Left colon (tissue), 2 donors: ENCODE measurements at places on chromosomes 2 and 18.

DNA sequence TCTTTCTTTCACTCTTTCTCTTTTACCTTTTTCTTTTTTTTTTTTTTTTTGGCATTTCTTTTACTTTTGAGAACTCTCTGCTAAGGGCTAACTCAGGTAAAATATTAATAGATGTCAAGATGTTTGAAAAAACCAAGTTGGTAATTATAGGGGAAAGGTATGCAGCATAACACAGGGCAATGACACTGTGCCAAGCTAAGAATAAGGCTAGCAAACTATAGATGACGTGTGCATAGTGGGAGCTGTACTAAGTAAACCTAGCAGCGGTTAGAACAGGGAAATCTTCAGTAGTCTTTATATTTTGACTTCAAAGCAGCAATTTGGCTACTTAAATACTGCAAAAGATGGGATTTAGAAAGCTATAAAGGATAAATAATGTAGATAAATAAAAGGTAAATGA lies 415.4 kb upstream of the RGPD4 start:
- no peak for DNase-seq

DNA sequence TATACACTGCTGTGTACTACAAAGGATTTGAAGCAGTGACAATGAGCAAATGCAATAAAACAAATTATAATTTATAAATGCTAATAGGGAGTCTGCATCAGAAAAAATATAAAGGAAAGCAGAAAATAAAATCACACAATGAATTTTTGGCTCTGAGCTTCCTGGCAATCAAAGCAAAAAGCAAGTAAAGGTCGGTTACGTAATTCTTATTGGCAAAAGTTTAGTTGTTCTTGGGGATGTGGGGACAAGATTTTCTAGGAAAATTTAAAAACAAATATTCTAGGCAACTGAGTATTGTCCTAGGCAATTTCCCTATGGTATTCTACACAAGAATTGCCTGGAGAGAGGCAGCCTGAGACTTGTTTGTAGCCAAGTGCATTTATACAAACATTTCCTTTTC lies 1.8 kb downstream of the ORC2 start:
- no peak for DNase-seq

GRCh38 chr2:106157416-106157815 lies 36.7 kb downstream of the UXS1 start:
- DNase-seq: no peak

GRCh38 chr2:132438691-132439090 lies 22.1 kb downstream of the GPR39 start:
- DNase-seq: no peak

DNA sequence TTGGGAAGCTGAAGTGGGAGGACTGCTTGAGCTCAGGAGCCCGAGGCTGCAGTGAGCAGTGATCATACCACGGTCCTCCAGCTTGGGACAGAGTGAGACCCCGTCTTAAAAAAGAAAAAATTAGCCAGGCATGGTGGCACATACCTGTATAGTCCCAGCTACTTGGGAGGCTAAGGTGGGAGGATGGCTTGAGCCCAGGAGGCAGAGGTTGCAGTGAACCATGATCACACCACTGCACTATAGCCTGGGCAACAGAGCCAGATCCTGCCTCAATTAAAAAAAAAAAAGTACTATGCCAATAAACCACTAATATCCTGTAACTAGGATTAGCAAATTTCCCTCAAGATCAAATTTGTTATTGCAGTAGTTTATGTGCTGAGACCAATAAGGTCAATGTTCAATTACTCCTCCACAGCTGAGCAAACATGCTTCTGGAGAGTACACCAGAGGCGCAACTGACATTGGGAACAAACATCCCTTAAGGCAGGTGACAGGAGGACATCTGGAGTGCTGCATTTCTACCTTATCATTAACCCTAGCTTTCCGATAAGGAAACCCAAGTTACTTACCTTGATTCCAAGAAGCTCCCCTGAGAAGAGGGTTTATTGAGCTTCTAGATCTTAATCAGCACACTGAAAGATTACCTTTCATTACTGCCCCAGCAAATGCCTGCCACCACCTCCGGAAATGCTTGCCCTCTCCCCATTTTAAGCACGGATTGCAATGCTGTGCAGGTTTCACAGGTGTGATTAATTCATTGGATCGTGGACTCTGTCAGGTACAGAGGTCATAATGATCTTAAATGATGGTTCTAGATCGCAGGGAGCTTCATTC lies 26.2 kb downstream of the MGAT4A start:
- DNase-seq: peak; percentile 74

- no peak for DNase-seq
Measured at GRCh38 chr2:49129034-49129433, 25.3 kb downstream of the FSHR start.

GRCh38 chr18:13688191-13689136 lies 37.9 kb downstream of the FAM210A start:
- DNase-seq: no peak

DNA sequence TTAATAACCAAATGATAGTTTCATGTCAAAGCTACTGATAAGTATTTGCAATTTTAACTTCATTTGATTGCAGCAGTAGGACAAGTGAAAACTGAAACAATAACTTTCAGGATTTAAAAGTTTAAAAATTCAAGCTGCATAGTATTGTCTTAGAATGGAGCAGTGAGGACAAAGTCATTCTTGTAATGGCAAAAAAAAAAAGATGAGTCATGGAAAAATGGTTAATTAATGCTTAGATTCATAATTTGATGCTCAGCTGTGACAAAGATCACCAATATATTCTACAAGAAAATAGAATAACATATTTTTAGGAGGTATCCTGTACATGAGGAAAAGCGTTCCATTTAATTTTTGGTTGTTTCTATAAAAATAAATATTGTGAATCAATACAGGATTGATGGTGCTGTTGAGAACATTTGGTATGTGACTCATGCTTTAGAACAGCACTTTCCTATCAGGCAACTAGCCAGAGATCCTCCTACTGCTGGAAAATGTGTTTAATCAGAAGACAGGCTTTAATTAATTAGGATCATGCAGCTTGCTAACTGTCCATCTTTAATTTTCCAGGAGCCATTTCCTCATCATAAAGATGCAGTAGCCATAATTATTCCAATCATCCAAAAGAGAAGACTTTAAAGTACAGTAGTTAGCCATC lies 239.0 kb upstream of the MMADHC start:
- DNase-seq: no peak

- no peak for DNase-seq
Measured at GRCh38 chr2:28199995-28200679, 192.5 kb upstream of the FOSL2 start.

DNA sequence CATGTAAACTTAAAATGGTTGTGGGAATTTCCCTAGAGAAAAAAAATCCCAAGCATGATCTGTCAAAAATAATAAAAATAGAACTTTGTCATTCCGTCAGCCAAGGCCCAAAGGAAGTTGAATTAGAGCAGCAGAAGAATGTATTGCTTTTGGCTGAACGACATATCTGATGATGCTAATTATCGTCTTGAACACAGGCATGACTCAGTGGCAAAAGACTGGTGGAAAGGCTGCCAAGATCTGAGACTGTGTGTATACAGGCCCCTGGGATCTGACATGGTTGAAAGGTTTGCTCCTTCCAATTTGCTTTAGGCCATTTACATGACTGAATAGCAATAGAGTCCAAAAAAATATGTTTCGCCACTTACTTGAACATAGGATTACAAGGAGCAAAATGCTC lies 1057.1 kb upstream of the CRIM1 start:
- DNase-seq: no peak

DNA sequence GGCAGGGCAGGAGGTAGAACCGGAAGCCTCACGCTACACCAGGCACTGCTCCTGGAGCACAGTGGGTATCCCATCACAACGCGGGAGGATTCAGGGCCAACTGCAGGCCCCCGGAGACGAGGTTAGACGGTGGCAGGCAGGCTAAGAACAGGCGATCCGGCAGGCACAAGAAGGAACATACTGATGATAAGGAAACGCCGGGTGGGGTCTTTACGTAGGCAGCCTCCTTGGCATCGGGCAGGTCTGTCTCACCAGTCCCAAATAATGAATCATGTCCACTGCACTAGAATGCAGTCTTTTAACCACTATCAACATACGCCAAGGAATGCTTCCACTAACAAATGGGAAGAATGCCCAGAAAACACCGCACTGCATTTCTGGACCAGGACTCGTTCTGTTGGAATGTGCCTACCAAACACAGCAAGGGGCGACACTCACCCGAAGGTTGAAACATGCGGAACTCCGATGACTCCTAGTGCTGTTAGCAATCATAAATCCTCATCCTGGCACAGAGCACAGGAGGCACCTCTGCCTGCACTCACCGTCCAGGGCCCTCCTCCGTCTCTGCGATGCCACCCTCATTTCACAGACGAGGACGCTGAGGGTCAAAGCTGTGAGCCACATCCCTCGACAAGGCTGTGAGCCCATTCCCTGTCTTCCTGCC lies 35.2 kb downstream of the ZNF516 start:
- no peak for DNase-seq

- no peak for DNase-seq
Measured at GRCh38 chr2:187991389-187991788, 300.3 kb upstream of the GULP1 start.

DNA sequence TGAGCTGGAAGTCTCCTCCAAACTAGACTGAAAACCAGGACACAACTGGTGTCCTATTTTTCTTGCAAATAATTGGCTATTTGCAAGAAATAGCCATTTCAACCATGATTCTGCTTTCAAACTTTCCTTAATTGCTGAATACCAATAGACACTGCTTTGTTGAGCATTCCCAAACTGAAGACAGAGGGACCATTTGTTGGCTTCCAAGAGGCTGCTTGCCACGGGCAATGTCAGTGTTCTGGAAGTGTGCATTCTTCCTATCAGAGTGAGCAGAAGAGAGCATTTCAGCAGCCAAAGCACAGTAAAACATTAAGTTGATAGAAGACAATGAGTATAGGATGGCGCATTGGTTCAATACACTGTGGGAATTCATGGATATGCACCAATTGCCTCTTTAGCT lies 360.5 kb upstream of the RGPD4 start:
- no peak for DNase-seq

DNA sequence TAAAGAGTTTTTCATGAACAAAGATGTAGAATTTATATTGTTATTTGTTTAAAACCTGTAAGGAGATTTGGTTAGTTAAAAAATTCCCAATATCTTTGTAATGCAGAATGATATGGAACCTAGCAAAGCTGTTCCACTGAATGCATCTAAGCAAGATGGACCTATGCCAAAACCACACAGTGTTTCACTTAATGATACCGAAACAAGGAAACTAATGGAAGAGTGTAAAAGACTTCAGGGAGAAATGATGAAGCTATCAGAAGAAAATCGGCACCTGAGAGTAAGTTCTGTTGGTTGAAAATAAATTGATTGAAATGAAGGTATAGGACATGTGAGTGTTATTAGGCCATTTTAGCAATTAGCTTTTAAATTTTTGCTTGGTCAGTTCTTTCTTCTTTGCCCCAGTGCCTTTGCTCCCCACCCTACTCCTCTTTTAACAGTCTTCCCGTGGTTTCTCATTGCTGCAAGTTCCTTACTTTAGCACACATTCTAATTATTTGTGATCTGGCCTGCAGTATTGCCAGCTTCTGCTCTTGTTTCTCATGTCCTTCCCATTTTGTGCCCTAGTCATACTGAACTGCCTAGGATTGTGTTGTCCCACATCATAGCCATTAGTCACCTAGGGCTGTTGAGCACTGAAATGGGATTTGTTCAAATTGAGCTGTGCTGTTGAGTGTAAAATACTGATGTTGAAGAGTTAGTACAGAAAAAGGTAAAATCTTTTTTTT lies 36.6 kb downstream of the VAPA start:
- no peak for DNase-seq

- DNase-seq: peak; percentile 39
Measured at GRCh38 chr2:110748489-110748867, 16.1 kb downstream of the ACOXL start.

- no peak for DNase-seq
Measured at GRCh38 chr2:105888625-105889024, 143.9 kb downstream of the NCK2 start.

- no peak for DNase-seq
Measured at GRCh38 chr18:13713455-13714055, 12.8 kb downstream of the FAM210A start.

- no peak for DNase-seq
Measured at GRCh38 chr2:8579485-8580085, 102.3 kb upstream of the ID2 start.

DNA sequence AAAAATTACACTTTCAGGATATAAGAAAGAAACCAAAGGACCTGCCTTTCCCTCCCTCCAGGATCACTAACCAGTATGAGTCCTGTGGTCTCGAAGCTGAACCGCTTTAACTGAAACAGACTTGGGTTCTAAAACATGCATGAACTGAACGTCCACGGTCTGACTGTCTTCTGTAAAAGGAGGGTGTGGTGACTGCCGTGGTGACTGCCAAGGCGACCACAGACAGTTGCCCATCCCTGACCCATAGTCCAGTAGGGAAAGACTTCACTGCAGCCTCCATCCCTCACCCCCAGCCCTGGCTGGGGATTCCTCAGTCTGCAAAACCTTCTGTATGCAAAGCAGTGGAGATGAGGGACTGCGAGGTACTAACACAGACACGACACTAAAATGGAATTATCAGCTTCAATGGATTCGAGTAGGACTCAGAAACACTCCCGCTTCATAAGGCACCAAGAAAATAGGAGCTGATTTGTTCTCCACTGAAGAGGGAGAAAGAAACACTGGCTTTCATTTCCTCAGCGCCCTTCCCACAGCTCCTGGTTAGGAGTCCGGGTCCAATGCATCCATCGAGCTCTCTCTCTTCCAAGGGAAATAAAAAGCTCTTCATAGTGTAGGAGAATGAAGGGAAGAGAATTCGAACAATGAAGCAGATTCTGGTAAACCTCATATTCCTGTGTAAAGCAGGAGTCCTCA lies 197.2 kb downstream of the HDAC4 start:
- no peak for DNase-seq

DNA sequence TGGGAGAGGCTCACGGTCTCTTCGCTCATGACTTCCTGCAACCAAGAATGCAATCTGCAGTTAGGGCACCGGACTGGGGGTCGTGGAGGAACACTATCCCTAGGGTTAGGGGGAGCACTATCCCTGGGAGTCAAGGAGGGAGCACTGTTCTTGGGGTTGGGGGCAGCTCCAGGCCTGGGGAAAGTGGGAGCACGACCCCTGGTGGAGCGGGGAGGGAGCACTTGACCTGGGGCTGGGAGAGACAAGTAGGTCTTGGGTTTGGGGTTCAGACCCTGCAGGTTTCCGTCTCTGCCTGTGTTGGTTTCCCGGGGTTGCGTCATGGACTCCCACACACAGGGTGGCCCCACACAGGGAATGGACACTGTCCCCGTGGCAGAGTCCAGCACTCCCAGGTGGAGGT lies 133.6 kb downstream of the TPO start:
- no peak for DNase-seq

GRCh38 chr2:241443486-241444223 lies 64.7 kb downstream of the STK25 start:
- DNase-seq: peak; percentile 73

- DNase-seq: no peak
Measured at GRCh38 chr2:159095813-159096212, 127.4 kb downstream of the TANC1 start.

- no peak for DNase-seq
Measured at GRCh38 chr18:69172046-69172445, 228.6 kb upstream of the DOK6 start.

GRCh38 chr2:26683583-26683982 lies 8.9 kb upstream of the KCNK3 start:
- no peak for DNase-seq

GRCh38 chr2:233400341-233400740 lies 46.0 kb downstream of the DGKD start:
- DNase-seq: no peak

GRCh38 chr2:224749136-224749535 lies 33.0 kb upstream of the CCDC195 start:
- DNase-seq: no peak

GRCh38 chr2:191618786-191619185 lies 59.1 kb upstream of the NABP1 start:
- no peak for DNase-seq

- peak; percentile 64 for DNase-seq
Measured at GRCh38 chr2:96374211-96374951, 38.8 kb downstream of the NCAPH start.
